Naive thymus-derived CD4-positive, alpha-beta T cell (primary cell): ENCODE measurements at places on chromosomes 2 and 18. TPM values are rescaled to one million over a fixed set of nuclear protein-coding genes. Genes with fewer than 3 reads are reported as not detected.

DNA sequence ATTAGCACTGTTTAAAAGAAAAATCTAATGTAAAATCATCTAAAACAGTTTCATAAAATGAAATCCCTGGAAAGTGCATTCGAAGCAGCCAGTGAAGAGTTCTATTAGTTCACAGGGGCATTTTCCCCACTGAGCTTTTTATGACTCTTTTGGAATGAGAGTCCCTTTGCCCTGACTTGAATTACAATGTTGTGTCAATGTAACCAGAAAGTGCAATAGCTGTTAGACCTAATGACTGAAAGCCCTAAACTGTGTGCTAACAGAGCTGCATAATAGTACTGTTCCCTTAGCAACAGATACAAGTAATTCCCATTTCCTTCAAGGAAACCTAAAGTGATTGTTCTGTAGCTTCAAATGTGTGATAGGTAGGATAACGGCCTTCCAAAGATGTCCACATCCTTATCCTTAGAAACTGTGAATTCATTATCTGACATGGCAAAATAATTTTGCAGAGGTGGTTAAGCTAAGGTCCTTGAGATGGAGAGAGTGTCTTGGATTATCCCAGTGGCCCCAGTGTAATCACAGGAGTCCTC is 134.4 kb downstream of the L3MBTL4 start:
- no peak for DNase-seq

DNA sequence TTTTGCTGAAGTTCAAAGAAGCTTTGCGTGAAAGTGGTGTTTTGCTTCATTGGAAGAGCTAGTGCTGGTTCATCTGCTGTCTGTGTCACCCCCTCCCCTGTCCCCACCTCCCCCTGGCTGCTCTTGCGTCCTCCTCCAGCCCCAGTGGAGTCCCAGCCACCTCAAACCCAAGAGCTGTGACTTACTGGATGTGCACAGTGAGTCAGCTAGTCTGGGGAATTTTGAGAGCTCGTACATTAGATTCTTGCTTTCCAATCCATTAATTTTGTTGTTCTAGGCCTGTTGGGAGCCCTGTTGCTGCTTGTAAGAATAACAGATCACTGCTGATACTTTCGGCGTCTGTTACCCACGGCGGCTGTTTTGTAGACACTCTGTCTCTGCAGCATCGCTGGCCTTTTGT is 412.1 kb downstream of the TSN start:
- no peak for DNase-seq

Gene ZSWIM2
- total RNA-seq: not detected in 2 replicates

DNA sequence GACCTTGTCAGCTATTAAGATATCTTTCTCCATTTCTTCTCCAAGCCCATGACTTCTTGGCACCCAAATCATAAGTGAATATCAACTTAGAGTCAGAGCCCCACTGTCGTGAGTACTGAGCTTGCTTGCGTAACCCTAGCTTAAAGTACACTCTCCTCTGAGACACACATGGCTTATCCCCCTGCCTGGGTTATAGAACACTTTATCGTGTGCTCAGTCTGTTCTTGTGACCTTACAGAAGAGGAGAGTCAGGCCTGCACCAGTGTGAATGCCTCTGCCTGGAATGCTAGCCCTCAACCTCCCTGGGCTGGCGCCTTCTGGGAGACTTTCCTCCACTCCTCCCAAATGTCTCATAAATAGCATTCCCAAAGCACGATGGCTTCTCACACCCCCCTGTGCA is 79.3 kb downstream of the CEP192 start:
- DNase-seq: no peak

GRCh38 chr2:163182764-163183354 is 344.3 kb upstream of the KCNH7 start:
- DNase-seq: no peak

Gene SAG
- not detected for total RNA-seq

Gene FAM237A
- not detected for total RNA-seq

DNA sequence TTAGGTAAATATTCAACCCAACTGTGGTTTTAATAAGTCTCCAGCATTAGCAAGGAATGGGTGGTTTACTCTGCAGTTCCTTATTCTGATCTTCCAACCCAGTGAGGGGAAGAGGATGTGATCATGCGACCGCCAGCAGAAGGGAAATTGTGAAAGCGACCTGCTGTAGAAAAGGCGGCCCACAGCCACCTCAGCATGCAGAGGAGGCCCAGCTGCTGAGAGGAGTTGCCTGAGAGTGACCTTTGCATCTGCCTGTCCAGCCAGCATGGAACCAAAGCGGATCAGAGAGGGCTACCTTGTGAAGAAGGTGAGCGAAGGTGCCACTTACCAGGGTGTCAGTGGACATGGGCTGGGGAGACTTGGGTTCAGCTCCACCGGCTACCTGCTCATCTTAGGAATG is at the start of gene PLEK:
PLEK (plus strand) TSS at position 196 of the 400 bp plus-strand sequence; CDS start at position 266, 70 bp downstream.
- peak; percentile 26 for DNase-seq

DNA sequence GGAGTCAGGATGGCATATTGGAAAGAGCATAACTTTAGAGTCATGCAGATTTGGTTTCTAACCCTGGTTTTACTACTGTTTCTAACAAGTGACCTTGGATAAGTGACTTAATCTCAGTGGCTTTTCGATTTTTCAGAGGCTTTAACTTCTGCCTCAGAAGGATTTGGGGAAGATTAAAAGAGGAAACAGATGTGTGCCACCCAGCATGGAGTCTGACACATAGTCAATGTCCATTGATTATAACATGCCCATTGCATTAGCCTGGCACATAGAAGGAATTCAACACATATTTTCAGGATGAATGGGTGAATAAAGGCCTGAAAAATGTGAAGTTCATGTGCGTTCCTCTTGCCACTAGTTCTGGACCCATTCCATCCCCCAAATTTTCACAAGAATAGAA is 438.2 kb downstream of the EPHA4 start:
- no peak for DNase-seq

DNA sequence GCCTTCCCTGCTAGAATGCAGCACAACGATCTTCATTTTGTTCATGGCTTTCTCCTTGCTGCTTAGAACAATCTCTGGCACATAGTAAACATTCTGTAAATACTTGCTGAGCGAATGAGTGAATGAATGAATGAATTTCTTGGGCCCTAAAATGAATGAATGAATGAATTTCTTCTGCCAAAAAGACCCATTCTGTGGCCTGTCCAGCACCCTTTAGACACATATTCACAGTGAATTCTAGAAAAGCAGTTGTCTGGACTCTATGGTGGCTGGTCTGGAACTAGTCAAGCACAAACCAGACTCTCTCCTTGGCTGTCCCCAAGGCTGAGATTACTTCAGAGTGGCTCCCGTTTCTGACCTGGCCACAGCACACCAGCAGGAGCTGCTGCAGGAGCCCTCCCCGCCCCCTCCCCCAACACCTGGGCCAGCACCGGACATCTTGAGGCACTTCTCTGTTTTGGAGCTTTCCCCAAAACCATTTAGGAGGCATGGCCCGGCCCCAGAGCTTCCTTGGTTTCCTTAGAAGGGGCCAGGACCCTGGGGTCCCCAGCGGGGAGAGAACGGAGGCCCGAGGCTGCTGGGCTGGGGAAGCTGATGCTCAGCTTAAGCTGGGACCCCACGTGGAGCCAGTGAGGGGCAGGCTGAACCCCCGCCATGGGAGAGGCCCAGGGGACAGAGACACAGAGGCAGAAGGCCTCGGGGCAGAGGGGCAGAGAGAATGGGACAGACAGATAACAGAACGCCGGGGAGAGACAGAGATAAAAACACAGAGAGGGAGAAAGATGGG is 159.0 kb downstream of the ZFP36L2 start:
- DNase-seq: no peak

DNA sequence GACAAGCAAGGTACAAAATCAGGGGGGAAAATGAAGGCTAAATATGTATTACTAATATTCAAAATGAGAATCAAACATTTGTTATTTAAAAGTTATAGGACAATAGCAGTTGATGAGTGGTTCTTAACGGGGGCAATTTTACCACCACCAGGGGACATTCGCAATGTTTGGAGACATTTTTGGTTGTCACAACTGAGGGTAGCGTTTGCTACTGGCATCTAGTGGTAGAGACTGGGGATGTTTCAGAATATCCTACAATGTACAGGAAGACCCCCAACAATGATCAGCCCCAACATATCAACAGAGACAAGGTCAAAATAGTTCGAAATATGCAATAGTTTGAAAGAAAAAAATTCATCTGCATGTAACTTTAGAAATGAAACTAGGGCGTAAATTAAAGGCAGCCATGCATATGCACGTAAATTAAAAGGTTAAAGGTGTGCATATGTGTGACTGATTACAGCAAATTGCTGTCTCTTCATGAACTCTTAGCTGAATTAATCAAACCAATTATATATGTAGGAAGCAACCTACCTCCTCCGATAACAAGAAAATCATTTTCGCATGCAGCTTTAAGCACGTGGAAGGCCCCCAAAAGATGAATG is 61.2 kb upstream of the CUL3 start:
- peak; percentile 37 for DNase-seq

- no peak for DNase-seq
These were observed 11.6 kb upstream of the CASP10 start for GRCh38 chr2:201171259-201171814.

DNA sequence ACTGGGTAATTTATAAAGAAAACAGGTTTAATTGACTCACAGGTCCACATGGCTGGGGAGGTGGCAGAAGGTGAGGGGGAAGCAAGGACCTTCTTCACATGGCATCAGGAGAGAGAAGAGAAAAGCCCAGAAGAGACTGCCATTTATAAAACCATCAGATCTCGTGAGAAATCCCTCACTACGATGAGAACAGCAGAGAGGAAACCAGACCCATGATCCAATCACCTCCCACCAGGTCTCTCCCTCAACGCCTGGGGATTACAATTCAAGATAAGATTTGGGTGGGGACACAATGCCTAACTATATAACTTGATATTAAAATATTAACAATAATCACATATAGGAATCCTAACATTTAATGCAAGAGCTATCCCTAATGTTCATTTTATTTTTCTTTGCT is 31.8 kb downstream of the MEMO1 start:
- no peak for DNase-seq

- no peak for DNase-seq
These were observed 15.4 kb upstream of the ATP6V1B1 start for GRCh38 chr2:70920367-70920715.

DNA sequence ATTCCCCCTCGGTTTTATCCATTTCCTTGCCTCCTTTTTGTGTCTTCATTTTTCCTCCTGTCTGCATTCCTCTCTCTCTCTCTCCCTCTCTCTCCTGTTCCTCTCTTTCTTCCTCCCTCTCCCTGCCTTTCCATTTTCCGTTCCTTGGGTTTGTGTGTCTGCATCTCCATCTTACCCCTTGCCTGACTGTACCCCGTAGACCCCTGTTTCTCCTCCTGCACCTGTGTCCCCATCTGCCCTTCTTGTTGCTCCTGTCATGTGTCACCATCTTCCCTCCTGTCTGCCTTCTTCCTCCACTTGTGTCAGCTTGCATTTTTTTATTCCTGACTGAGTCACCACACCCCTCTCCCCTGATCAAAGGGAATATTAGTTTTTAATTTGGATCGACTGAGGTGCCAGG is 1.8 kb downstream of the CDK5R2 start:
- DNase-seq: no peak

Gene GPR45
- not detected in 2 replicates for total RNA-seq

Gene FHOD3
- not detected for total RNA-seq

DNA sequence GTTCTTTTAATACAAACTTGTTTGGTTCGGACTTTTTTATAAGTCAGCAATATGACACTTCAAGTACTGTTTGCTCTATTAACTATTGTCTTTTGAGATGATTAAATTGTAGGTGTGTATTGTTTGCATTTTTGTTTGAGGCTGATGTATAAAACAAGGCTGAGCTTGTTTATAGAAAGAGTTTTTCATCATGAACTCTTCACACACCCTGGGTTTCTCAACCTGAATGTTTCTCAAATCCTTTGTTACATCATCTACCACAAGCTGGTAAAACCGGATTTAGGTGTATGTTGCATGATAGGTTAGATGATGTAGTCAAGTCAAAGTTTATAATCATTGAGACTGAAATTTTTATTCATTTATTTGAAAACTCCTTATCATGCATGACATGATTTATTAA is 335.2 kb upstream of the LRATD1 start:
- no peak for DNase-seq

Gene PNKD
- 37.6 TPM for total RNA-seq

DNA sequence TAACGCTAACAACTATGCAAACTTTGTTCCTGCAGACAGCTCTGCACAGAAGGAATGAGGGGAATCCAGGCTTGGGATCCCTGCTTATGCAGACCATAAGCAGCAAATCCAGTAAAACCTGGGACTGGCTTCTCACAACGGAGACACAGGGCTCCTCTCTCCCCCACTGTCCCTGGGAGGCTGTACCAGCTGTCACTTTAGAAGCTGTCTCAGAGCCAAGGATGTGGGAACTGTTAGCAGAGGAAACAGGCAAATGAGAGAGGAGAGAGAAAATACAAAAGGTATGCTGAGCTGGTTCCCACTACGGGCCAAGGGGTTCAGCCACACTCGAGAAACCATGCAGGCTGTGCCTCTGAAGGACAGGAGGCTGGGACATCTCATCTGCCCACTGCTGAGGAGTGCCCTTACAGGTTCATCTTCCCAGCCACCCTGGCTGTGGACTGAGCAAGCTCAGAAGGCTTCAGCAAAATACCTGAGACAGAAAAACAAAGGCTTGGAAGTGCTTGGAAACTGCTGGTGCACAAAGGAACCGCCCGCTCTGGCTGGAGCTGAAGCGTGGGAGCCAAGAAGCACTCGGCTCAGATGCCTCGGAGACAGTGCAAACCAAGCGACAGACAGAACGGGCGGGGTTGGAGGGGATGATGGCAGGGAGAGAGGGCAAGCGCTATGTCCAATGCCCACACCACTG is 72.5 kb downstream of the FAM210A start:
- no peak for DNase-seq

DNA sequence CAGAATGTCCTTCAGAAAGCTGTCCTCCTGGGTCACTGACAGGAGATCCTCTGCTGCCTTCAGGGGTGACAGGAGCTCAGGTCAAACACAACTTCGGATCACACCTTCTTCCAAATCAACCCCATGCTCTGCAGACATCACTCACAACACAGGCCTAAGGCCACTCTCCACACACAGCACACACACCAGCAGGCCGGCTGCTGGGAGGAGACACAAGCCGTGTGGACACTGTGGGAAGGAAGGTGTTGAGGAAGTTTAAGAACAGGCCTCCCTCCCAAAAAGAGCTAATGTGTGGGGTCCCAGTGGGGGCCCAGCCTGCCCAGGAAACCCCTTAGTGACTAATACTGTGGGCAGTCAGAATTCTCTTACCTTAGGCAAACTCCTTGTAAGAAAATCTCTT is 290.3 kb upstream of the ID2 start:
- DNase-seq: no peak

GRCh38 chr2:121008975-121009374 is 273.3 kb downstream of the GLI2 start:
- no peak for DNase-seq

Gene HTR2B
- not detected for total RNA-seq

DNA sequence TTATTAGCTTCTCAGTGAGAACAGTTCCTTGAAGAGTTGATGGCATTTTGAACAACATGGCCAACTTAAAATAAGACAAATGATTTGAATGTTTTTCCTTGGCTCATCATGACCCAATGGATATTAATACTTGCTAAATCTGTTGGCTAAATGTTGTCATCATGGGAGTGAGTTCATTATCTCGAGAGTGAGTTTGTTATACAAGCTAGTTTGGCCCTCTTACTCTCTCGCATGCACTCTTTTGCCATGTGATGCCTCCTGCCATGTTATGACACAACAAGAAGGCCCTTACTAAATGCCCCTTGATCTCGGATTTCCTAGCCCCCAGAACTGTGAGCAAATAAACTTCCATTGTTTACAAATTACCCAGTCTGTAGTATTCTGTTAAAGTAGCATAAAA is 22.9 kb upstream of the SANBR start:
- no peak for DNase-seq

GRCh38 chr18:10035281-10035991 is 121.6 kb downstream of the VAPA start:
- DNase-seq: no peak

Gene EFHD1
- 2.2 TPM for total RNA-seq

GRCh38 chr2:118773826-118774225 is 73.6 kb downstream of the EN1 start:
- DNase-seq: no peak

Gene PSMG2
- 52.3 TPM for total RNA-seq
